Eye (tissue), 1 donor: ENCODE measurements at places on chromosomes 4 and X.

DNA sequence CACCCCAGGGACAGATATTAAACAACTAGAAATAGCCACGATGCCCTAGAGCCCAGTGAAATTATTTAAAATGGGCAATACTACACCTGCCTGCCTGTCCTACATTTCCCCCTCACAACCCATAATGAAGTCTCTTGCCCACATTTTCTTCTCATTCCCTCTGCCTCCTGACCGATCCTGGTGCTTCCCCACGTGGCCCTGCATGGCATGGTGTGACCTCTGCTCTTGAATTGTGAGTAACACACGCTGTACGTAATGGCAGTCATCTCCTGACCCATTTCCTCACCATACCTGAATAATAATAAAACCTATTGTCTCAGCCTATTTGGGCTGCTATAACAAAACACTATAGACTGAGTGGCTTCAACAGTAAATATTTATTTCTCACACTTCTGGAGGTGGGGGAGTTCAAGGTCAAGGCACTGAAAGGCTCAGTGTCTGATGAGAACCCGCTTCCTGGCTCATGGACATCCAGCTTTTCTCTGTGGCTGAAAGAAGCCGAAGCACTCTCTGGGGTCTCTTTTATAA, 77.0 kb upstream of the ENPP6 start:
- DNase-seq = no peak

DNA sequence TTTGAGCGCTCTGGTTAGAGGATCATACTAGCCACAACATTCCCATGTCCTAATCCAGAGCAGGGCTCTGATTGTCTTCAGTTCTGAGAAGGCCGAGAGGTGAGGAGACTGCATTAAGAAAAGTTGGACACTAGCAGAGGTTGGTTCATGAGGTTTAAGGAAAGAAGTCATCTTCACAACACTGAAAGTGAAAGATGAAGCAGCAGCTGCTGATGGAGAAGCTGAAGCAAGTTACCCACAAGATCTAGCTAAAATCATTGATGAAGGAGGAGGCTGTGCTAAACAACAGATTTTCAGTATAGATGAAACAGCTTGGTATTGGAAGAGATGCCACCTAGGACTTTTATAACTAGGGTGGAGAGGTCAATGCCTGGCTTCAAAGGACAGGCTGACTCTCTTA, 36.8 kb downstream of the RAP1GDS1 start:
- DNase-seq = no peak

- DNase-seq = no peak
These were observed 98.3 kb upstream of the SPRY1 start for GRCh38 chr4:123298261-123298660.

DNA sequence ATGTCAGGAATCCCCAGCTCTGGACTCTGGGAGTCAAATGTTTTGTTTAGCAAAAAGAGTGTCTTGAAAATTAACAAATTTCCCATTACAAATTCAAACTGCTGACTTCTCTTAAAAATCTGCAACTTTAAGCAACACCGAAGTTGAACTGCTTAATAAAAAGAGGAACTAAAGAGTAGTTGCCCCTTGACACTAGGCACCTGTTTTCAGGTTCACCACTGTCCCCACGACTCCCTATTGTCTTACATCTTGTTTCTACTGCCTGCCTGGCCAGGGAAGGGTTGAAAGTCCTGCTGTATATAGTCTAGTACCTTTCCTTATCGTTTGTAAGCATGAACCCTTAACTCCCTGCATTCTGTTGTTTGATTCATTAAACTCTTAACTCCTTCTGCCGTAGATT, 173.9 kb downstream of the SCFD2 start:
- DNase-seq = no peak

- peak; percentile 12 for DNase-seq
These were observed 353 bp upstream of the SMIM10 start for GRCh38 chrX:134990475-134990800.

- DNase-seq = no peak
These were observed 30.9 kb upstream of the FAM156A start for GRCh38 chrX:52988985-52989917.

GRCh38 chr4:13102092-13102742, 381.9 kb downstream of the RAB28 start:
- no peak for DNase-seq

GRCh38 chr4:177699365-177700213, 257.4 kb upstream of the AGA start:
- DNase-seq = peak; percentile 6

DNA sequence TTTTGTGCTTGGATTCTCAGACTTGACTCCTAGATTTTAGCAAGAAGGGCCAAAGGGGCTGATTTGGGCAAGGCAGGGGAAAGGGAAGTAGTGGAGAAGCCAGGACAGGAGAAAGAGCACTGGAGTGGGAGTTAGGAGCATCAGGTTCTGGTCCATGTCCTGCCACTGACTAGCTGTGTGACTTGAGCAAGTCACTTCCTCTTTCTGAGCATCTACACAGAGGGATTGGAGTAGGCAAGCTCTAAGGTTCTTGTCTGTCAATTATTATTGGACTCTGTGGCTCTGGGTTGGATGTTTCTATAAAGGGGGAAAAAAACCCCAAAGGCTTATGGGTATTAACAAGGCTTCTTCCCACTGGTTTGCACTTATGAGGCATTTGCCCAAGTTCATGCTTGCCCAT, 24.4 kb downstream of the PLAC1 start:
- DNase-seq = no peak

DNA sequence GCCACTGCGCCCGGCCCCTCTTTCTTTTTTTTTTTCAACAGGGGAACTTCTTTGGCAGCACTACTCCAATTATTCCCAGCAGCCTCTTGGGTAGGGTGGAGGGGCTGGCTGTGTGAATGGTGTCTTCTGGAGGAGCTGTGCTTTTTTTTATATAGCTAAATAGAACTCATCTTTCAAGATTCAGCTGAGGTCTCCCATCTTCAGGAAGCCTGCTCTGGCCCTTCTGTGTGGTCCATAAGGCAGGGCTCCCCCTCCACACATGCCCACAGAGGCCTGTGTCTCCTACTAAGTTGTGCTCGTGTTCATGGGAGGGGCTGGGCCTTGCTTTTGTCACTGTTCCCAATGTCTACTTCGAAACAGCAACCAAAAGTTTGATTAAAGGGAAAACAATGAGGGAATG, 116.8 kb downstream of the AFAP1 start:
- DNase-seq = no peak

GRCh38 chrX:9670136-9670814, 95.4 kb downstream of the GPR143 start:
- no peak for DNase-seq

DNA sequence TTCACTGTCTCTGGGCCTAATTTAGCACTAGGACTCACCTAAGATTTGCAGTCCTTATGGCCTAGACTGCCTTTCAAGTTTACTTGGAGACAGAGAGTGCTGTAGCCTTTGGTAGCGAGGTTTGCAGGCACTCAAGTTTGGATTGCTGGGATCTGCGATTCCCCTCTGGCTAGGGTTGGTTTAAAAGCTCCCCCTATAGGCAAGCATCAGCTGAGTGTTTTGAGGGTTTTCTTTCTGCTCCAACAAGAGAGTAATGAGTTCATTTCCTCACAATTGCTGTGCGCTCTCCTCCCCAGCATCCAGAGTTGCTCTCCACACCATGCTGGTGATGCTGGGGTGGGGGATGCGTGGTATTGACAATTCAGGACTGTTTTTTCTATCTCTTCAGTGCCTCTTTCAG, 206.9 kb downstream of the GLUD2 start:
- DNase-seq = no peak

DNA sequence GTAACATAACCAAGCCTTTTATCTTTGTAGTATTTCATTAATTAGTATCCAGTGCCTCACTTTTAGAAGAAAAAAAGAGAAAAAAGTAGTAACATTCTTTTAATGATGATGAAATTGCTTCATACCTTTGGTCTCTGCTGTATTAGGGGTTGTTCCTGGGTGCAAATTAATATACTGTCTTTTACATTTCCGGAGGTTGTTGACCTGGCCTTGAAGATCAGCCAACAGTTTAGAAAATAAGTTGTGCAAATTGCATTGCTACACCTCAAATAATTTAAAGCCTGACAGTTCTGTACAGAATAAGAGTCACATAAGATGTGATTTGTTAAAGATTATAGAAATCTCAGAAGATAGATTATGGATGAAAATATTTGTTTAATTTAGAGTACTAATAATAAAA, 3.8 kb downstream of the NFKB1 start:
- no peak for DNase-seq

DNA sequence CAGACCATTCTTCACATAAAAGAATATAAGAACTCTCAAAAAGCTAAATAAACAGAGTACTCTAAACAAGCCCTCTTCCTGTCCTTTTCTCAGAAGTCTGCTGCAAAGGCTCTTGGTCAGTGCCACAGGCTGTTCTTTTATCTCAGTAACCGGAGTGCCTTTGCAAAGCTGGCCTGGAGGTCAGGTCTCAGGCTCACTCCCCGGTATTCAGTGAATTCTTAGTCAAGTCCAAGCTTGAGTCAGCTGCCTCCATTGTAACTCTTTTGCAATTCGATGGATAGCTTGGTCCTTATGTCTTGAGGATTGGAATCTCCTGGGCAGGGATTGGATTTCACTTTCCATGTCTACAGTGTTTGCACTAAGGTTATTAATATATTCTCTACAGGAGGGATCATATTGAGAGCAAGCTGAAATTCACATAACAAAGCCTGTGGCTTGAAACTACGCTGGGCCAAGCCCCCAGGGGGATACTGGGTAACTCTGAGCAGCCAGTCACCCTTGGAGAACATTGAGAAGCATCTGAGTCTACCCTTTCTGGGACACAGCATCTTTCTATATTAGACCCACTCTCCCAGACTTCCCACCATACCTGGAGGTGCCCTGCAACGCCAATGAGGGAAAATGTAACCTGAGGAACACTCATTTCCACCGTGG, 10.0 kb upstream of the HS6ST2 start:
- no peak for DNase-seq

DNA sequence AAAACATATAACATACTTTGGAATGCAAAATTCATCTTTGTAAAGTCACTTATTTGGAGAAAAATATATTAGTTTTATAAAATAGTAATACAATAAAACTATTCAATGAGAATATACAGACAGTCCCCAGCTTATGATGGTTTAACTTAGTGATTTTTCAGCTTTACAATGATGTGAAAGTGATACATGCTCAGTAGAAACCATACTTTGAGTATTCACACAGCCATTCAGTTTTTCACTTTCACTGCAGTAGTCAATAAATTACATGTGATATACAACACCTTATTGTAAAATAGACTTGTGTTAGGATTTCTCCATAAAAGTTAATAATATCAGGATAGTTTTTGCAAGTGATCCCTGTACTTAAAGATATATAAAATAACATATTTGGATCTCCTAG, 436.0 kb downstream of the CENPC start:
- DNase-seq = no peak

DNA sequence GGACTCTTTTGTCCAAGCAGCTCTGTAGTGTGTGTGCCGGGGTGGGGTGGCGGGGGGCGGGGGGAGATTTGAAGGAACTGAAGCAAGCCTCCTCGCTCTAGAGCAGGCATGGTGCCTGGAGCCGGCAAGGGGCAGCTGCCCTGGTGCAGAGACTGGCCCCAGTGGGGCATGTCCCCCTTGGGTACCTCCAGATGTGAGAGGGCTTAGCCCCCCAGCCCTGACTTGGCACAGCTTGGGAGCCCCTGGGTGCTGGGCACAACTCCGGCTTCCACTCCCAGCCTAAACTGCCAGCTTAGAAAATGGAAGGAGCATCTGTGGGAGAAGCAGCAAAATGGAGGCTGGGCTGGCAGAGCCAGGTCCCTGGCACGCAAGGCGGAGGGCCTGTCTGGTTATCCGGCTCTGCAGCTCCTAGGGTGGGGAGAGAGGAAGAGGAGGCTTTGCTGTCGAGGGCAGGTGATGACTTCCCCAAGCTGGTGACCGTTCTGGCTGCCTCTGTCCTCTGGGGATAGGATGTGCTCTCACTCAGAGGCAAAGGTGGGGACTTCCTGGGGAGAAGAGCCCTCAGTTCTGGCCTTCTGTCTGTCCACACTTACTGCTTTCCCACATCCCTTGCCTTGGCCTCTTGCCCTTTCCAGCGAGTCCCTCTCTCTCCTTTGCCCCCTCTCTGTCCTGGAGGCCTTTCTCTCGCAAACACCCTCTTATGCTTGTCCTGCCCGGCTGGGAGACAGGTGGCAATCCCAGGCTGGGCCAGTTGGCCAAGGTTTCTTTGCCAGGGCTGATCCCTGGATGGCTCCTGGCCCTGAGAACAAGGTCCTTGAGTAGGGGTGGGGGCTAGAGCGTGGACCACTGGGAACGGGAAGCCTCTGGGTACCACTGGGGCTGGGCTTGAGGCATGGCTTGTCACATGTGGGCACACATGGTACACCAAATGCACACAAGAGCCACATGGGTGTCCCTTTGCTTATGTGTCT, 2.0 kb downstream of the DLG3 start:
- no peak for DNase-seq

DNA sequence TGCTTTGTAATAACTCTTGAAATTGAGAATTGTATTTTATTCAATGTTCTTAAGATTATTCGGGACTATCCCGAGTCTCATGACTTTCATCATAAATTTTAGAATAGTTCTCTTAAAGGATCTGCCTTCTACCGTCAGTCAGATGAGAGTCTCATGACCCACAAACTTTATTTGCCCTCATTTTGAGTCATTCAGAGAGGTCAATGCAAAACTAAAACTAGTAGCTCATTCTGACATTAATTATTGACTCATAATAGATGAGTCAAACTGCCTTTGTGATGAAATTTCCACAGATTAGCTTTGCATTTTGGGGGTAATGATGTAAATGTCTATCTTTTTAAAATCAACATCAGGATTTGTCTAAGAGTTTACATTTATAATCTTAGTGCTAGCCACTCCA, 1527.3 kb downstream of the TECRL start:
- no peak for DNase-seq

- DNase-seq = no peak
These were observed 9.6 kb upstream of the MAP7D3 start for GRCh38 chrX:136260776-136261175.

DNA sequence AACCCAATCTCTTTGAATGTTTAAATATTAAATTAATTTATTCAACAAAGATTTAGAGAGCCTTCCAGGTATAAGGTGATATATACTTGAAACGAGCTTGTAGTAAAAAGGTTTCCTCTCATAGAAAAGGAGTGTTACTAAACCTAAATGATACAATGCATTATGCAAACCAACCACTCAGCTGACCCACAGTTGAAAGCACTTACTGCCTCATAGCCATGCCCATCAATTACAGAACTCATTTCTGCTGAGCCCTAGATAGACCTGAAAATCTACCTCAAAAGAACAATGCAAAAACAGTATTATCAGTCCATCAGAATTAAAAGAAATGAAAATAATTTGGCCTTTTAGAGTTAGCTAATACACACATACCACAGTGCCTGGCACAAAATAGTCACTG, 75.4 kb downstream of the KCNIP4 start:
- no peak for DNase-seq

DNA sequence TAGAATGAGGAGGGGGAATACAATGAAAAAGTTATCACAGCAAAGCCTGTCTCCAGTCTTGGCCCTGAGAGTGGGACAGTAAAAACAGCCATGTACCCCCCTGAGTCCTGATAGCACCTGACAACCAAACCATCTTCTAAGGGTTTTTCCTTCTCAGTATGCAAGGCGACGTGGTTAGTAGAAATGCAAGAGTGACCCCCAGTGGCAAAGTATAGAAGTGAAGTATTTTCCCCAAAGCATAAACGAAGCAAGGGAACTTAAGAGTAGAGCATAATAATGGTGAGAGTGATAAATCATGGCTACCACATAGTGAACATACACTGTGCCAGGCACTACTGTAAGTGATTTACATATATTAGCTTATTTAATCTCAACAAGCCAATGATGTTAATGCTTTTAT, 52.8 kb downstream of the FAM47C start:
- peak; percentile 70 for DNase-seq
